ENCODE measurements at places on chromosomes 4 and X. TPM values are rescaled to one million over a fixed set of nuclear protein-coding genes. Genes with fewer than 3 reads are reported as not detected.

DNA sequence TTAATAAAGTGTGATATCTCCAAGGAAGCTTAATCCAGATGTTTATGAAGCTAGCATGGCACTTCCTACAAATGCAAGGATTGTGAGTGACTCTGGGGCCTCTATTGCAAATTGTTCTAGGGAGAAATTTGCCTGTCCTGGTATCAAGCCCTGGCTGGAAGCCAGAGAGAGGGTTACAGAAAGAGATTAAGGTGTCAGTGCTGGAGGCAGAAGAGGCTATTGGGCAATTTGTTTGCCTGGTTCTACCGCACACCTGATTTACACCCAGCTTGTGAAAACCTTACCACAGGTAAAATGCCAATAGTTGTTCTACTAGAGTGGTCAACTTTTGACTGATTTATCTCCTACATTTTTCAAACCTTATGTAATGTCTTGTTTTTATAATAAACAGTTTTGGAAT is 186.7 kb upstream of the FAT1 start:
- no peaks in the 10 kb centered on the region for H3K4me1 ChIP-seq
- no peak for DNase-seq
- H3K4me3 ChIP-seq: no peak overlapping the region
- no peaks in the 10 kb centered on the region for H3K36me3 ChIP-seq
- H3K27me3 ChIP-seq: no peaks in the 10 kb centered on the region
- H3K27ac ChIP-seq: no peak overlapping the region

Gene FBXW7
- 56.7 TPM for total RNA-seq

DNA sequence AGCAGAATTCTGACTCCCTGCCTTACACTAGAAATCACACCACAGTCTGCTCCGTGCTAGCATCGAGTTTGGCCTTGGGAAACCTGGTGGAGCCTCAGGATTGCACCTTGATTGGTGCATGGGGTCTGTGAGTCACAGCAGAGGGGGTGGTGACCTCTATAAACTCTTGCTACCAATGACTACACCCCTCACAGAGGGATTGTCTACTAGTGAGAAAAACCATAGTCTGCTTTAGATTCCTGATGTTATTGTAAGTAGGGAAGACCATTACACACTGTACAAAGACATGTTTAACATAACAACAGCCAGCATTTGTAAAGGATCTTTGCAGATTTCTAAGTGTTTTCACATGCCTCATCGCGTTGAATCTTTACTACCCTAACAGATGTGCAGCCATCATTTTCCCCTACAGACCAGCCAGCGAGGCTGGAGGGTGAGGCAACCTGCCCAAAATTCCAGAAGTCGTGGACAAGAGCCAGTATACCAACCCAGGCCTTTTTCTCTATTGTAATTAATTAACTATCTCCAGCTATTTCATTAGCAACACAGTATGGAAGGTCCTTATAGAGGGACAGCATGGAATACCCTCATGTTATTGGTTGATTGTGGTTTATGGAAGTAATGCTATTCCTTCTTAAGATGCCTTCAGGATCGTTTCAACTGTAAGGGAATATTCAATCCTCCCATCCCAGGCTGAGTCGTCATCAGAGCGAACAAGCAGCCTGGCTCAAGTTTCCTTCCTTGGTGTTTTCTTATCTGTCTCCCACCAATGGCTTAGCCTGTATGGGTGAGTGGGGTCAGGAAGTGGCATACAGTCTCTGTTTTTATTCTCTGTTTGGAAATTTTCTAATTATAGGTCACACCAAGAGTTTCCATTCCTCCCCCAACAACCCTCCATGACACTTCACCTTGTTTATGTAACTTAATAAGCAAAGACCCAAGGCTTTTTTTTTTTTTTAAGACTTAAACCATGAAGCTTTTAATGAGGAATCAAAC is 55.9 kb upstream of the KDR start:
- no peaks in the 10 kb centered on the region for H3K27me3 ChIP-seq
- H3K27ac ChIP-seq: no peak overlapping the region
- no peaks in the 10 kb centered on the region for H3K36me3 ChIP-seq

Gene SLC4A4
- total RNA-seq: 29.8 TPM

DNA sequence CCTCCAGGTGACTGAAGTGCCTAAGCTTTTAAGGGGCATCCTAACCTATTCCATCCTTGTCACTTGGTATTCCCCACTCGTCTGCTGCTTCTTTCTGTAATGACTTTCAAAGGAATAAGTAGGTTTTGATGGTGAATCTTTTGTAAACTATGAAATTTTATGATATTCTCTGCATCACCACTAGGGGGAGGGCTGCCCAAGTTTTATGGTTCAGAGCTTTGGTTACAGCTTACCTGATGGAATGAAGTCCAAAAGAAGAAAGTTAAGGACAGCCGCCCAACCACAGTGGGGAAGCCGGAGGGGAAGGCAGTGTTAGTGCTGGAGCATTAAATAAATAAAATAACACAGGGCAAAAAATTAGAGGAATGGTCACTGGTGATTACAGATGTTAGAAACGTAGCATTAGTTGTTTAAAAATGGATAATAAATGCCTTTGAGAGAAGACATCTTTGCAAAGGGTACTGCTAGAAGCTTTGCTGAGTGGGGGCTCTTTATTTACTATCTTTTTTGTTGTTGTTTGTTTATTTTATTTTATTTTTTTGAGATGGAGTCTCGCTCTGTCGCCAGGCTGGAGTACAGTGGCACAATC is 204.9 kb downstream of the GBA3 start:
- no peaks in the 10 kb centered on the region for H3K27me3 ChIP-seq
- H3K27ac ChIP-seq: no peak overlapping the region
- no peak overlapping the region for H3K4me3 ChIP-seq
- H3K4me1 ChIP-seq: no peaks in the 10 kb centered on the region
- no peak for DNase-seq
- H3K36me3 ChIP-seq: no peaks in the 10 kb centered on the region

DNA sequence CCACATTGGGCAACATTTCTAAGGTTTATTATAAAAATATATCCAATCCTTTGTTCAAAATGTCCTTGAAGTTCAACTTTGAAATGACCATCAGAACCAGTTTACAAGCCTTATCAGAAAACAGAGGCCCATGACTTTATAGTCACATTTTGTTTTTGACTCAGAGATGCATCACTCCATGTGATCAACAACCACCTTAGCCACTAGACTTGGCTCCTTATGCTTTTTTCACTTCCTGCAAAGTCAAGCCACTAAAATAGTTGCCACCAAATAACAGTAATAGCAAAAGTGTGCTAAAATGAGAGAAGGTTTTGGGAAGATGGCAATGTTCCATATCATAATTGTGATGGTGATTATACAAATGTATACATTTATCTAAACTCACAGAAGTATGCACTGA is 181.7 kb downstream of the MAML3 start:
- no peaks in the 10 kb centered on the region for H3K27me3 ChIP-seq
- DNase-seq: no peak
- H3K36me3 ChIP-seq: no peaks in the 10 kb centered on the region
- H3K4me1 ChIP-seq: peaks cover 33% of the 10 kb centered on the region
- no peak overlapping the region for H3K27ac ChIP-seq

- DNase-seq: no peak
- peaks cover 22% of the 10 kb centered on the region for H3K36me3 ChIP-seq
- peaks cover 40% of the 10 kb centered on the region for H3K4me1 ChIP-seq
- no peak overlapping the region for H3K27ac ChIP-seq
- H3K4me3 ChIP-seq: no peak overlapping the region
- no peaks in the 10 kb centered on the region for H3K27me3 ChIP-seq
These were observed 20.7 kb downstream of the TAPT1 start for GRCh38 chr4:16205298-16206164.

GRCh38 chrX:15567886-15568616 is 32.7 kb downstream of the ACE2 start:
- H3K4me1 ChIP-seq: peaks cover 4% of the 10 kb centered on the region
- no peak for DNase-seq
- no peaks in the 10 kb centered on the region for H3K27me3 ChIP-seq
- no peak overlapping the region for H3K4me3 ChIP-seq
- H3K27ac ChIP-seq: no peak overlapping the region

Gene DCX
- total RNA-seq: 0.05 TPM

DNA sequence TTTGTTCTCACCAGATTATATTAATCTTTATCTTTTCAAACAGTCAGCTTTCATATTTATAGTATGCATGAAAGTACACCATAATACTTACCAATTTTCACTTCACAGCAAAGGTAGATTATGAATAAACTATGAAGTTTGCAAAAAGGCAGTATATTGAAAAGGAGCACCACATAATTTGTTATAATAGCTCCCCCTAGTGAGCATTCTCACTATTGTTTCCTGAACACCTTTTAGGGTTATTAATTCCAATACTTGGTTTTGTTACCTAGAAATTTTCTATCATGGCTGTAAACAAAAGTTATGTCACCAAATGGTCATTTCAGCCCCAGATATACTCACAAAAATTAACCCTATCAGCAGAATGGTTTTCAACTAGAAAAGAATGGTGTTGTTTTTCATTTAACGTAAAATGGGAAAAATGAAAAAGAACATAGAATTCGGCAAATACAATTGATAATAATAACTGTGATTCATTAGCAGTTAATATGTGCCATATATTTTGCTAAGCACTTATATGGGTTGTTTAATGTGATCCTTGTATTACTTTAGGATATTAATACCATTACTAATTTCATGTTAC is 30.2 kb upstream of the NKX6-1 start:
- no peak for DNase-seq
- H3K4me1 ChIP-seq: no peaks in the 10 kb centered on the region
- H3K27ac ChIP-seq: no peak overlapping the region
- H3K36me3 ChIP-seq: no peaks in the 10 kb centered on the region
- H3K27me3 ChIP-seq: peaks cover 13% of the 10 kb centered on the region

Gene CCDC158
- 0.11 TPM for total RNA-seq

- no peaks in the 10 kb centered on the region for H3K4me1 ChIP-seq
- DNase-seq: no peak
- no peak overlapping the region for H3K4me3 ChIP-seq
- H3K36me3 ChIP-seq: no peaks in the 10 kb centered on the region
- no peak overlapping the region for H3K27ac ChIP-seq
These were observed 50.9 kb downstream of the CEP44 start for GRCh38 chr4:174334628-174335027.

DNA sequence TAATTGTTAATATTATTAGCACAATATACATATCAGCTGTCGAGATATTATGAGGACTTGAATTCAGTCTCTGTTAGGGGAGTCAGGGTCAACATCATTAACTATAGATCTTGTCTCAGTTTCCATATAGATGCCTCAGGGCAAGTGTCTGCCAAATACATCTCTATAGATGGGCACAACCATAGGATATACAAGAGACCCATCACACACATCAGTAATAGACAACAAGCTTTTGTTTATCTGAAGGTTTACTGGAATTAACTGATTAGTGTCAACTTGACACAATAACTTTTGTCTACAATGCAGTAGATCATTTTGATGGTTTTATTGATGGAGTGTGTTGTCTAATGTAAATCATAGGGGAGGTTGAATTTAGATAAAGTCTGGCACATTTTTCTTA is 37.1 kb upstream of the PHOX2B start:
- no peak overlapping the region for H3K4me3 ChIP-seq
- H3K27ac ChIP-seq: no peak overlapping the region
- H3K27me3 ChIP-seq: peaks cover 75% of the 10 kb centered on the region
- no peak for DNase-seq
- no peaks in the 10 kb centered on the region for H3K4me1 ChIP-seq

GRCh38 chr4:112060212-112060611 is 85.0 kb upstream of the FAM241A start:
- H3K4me1 ChIP-seq: no peaks in the 10 kb centered on the region
- H3K36me3 ChIP-seq: no peaks in the 10 kb centered on the region
- no peaks in the 10 kb centered on the region for H3K27me3 ChIP-seq
- H3K27ac ChIP-seq: no peak overlapping the region
- H3K4me3 ChIP-seq: no peak overlapping the region

- no peak overlapping the region for H3K27ac ChIP-seq
- H3K4me1 ChIP-seq: no peaks in the 10 kb centered on the region
- no peak overlapping the region for H3K4me3 ChIP-seq
These were observed 26.4 kb upstream of the LRCH2 start for GRCh38 chrX:115260330-115260729.

GRCh38 chrX:78123190-78123589 is 16.3 kb downstream of the TAF9B start:
- H3K36me3 ChIP-seq: peaks cover 84% of the 10 kb centered on the region
- H3K4me3 ChIP-seq: no peak overlapping the region
- no peaks in the 10 kb centered on the region for H3K27me3 ChIP-seq
- DNase-seq: no peak
- H3K27ac ChIP-seq: no peak overlapping the region
- no peaks in the 10 kb centered on the region for H3K4me1 ChIP-seq

DNA sequence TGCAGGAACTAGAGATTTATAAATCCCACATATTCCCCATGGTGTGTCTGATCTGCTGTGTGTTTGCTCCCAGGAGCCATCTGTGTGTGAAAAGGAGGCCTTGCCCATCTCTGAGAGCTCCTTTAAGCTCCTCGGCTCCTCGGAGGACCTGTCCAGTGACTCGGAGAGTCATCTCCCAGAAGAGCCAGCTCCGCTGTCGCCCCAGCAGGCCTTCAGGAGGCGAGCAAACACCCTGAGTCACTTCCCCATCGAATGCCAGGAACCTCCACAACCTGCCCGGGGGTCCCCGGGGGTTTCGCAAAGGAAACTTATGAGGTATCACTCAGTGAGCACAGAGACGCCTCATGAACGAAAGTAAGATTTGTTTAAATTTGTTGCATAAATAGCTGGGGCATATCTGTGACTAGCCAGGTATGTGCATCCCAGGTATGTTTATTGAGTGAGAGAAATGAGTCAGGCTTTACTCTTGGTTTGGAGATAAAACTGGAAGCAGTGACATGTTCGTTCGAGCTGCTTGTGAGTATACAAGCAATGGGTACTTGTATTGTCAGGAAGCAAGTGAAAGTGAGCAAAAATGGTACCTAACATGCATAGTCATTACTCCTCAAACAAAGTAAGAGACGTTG is 89.5 kb downstream of the PTTG2 start:
- no peaks in the 10 kb centered on the region for H3K27me3 ChIP-seq
- H3K27ac ChIP-seq: peak overlapping the region; percentile 84
- DNase-seq: no peak
- H3K4me1 ChIP-seq: peaks cover 47% of the 10 kb centered on the region
- peaks cover 56% of the 10 kb centered on the region for H3K36me3 ChIP-seq

Gene ZIC3
- not detected for total RNA-seq

Gene VCX3B
- not detected for total RNA-seq

DNA sequence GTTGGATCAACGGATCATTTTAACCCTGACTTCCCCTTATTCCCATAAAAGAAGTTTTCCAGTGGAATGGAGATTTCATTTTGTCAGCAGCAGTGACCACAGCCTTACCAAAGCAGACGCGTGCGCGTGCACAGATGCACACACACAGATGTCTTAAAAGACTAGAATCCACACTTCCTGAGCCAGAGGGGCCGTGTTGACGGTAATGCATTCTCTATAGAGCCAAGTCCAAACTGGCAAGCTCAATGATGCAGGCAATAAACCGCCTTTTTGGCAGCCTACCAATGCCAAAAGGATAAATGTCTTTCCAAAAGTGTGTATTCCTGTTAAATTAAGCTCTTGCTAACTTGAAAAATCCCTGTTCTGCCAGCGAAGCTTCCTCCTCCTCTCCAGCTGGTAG is 18.8 kb upstream of the CLDN34 start:
- no peaks in the 10 kb centered on the region for H3K36me3 ChIP-seq
- H3K27ac ChIP-seq: no peak overlapping the region
- H3K4me1 ChIP-seq: no peaks in the 10 kb centered on the region

All from left ventricle myocardium inferior (tissue), 1 donor.